ENCODE measurements at places on chromosomes 16 and 17.

- DNase-seq = no peak
Observed at GRCh38 chr16:79047337-79047736, 553.2 kb downstream of the MAF start.

- no peak for DNase-seq
Observed at GRCh38 chr17:41141361-41141760, 1.0 kb upstream of the KRTAP4-6 start.

GRCh38 chr17:61828694-61829093, 34.6 kb downstream of the BRIP1 start:
- DNase-seq = no peak

- peak; percentile 6 for DNase-seq
Observed at GRCh38 chr16:79519448-79519847, 81.1 kb downstream of the MAF start.

DNA sequence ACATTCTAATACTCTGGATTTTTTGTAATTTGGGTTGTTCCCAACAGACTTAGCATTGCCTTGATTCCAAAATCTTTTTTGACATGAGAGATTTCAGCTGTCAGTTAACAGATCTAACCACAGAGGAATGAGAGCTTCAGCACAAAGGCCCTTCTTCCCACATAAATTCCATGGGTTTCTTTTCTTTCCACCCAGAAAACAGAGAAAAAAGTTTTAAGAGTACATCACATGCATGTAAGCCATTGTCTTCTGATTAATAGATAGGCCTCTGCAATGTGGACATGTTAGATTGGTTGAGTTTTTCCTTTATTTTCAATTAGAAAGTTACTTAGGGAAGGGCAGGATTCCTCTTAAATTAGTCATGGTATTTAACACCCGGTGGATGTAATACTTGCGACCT, 939 bp downstream of the MYH8 start:
- no peak for DNase-seq

Measured in NCI-H2081 (cell line).